ENCODE measurements at places on chromosomes 12 and 14. TPM values are rescaled to one million over a fixed set of nuclear protein-coding genes. Genes with fewer than 3 reads are reported as not detected.

- H3K4me1 ChIP-seq, result peaks cover 16% of the 10 kb centered on the region
- peak; percentile 46 for DNase-seq
- H3K36me3 ChIP-seq, result no peaks in the 10 kb centered on the region
- no peak overlapping the region for H3K27ac ChIP-seq
- peak overlapping the region; percentile 60 for H3K4me3 ChIP-seq
Measured at GRCh38 chr14:88551094-88551870, 3.5 kb downstream of the PTPN21 start.

GRCh38 chr12:32024884-32025592, 65.8 kb downstream of the RESF1 start:
- peaks cover 16% of the 10 kb centered on the region for H3K36me3 ChIP-seq
- H3K27ac ChIP-seq, result no peak overlapping the region
- H3K4me1 ChIP-seq, result peaks cover 40% of the 10 kb centered on the region
- H3K27me3 ChIP-seq, result no peaks in the 10 kb centered on the region

DNA sequence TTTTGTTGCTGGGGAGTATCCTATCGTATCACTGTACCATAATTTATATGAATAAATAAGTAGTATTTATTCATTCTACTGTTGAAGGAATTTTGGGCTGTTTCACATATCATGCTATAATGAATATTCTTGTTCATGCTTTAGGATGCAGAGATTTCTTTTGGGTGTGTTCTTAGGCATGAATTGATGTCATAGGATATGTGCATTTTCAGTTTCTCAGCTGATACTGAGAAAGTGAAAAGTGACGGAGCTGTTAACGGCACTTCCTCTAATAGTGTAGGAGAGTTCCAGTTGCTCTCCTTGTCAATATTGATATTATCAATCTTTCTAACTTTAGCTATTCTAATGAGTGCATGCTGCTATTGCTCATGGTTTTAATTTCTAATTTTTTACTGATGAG, 23.2 kb upstream of the SDR39U1 start:
- H3K4me3 ChIP-seq, result no peak overlapping the region
- H3K27me3 ChIP-seq, result no peaks in the 10 kb centered on the region
- H3K36me3 ChIP-seq, result peaks cover 3% of the 10 kb centered on the region
- H3K27ac ChIP-seq, result no peak overlapping the region
- DNase-seq, result no peak

DNA sequence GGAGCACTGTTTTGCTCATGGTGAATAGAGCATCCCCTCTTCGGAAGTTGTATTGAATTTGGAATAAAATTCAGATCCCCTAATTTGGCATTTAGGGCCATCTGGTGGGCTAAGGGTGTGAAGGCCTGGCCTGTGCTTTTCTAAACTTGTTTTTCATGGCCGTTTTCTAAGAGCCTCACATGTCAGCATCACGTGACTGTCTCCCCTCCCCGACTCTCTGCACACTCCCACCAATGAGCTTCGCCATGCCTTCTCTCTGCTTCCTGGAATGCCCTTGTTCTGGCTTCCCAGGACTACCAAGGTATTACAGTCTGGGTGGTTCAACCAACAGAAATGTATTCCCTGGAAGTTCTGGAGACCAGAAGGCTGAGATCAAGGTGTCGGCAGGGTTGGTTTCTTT, 85.3 kb downstream of the PRIMA1 start:
- no peak overlapping the region for H3K27ac ChIP-seq
- no peak for DNase-seq
- no peak overlapping the region for H3K4me3 ChIP-seq
- peaks cover 16% of the 10 kb centered on the region for H3K27me3 ChIP-seq
- no peaks in the 10 kb centered on the region for H3K36me3 ChIP-seq

DNA sequence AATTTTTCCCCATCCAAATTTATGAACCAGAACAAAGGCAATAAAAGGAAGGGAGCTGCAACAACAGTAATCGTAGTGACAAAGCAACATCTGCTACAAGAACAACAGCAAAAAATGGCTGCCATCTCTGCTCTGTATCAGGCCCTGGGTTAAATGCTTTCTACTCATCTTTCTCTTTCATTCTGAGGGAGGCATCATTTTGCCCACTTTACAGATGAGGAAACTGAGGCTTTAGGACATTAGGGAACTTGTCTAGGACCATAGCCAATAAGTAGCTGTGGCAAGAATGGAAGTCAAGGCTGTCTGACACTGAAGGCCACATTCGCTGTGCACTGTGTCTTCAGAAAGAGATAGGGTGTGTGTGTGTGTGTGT, 192.4 kb upstream of the NUDT4 start:
- H3K4me3 ChIP-seq, result no peak overlapping the region
- no peak for DNase-seq
- peaks cover 9% of the 10 kb centered on the region for H3K4me1 ChIP-seq
- H3K27me3 ChIP-seq, result no peaks in the 10 kb centered on the region
- H3K36me3 ChIP-seq, result peaks cover 1% of the 10 kb centered on the region

DNA sequence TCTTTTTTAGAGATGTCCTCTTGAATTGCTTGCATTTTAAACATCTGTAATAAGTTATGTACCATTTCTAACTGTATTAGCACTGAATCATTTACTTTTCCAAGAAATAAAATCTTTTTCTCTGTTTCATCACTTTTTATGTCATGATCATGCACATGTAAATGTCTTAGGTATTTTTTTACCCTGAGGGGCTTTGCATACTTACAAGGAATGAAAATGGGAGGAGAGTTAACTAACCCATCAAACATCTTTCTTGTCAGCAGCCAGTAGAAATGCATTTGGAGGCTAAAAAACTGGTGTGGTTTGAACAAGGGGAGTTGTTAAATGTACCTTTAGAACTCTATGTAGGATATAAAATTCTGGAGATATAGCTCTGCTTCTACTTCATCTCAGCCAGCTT, 1080.3 kb downstream of the GALC start:
- no peak overlapping the region for H3K4me3 ChIP-seq
- DNase-seq, result no peak
- no peaks in the 10 kb centered on the region for H3K27me3 ChIP-seq
- no peaks in the 10 kb centered on the region for H3K36me3 ChIP-seq

GRCh38 chr12:20390846-20391245, 22.5 kb downstream of the PDE3A start:
- H3K4me1 ChIP-seq, result no peaks in the 10 kb centered on the region
- no peak overlapping the region for H3K27ac ChIP-seq
- H3K4me3 ChIP-seq, result no peak overlapping the region
- H3K36me3 ChIP-seq, result no peaks in the 10 kb centered on the region
- H3K27me3 ChIP-seq, result no peaks in the 10 kb centered on the region
- DNase-seq, result no peak

- no peak for DNase-seq
- no peak overlapping the region for H3K4me3 ChIP-seq
- no peaks in the 10 kb centered on the region for H3K36me3 ChIP-seq
- H3K27ac ChIP-seq, result no peak overlapping the region
Measured at GRCh38 chr12:5507944-5508343, 76.0 kb downstream of the NTF3 start.

DNA sequence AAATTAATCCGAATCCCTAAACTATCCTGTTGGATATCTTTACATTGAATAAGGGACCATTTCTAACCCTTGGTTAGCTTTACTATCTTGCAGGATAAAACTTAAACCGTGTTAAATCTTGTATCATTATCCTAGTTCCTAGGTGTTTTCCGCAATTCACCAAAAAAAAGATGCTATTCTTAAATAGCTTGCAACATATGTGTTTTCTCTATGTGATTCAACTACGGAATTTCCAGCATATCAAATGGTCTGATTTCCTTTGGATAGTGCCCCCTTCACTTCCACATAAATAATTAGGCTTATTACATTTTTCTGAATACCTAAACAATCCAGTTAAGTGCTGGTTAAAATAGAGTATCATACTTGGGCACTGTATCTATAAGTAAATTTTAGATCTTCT, 130.3 kb downstream of the ITPR2 start:
- H3K4me1 ChIP-seq, result no peaks in the 10 kb centered on the region
- no peak overlapping the region for H3K4me3 ChIP-seq
- H3K27ac ChIP-seq, result no peak overlapping the region
- H3K27me3 ChIP-seq, result no peaks in the 10 kb centered on the region

- peak overlapping the region; percentile 52 for H3K27ac ChIP-seq
- H3K4me1 ChIP-seq, result peaks cover 56% of the 10 kb centered on the region
Measured at GRCh38 chr14:92613681-92614260, 100.2 kb downstream of the RIN3 start.

- no peak overlapping the region for H3K4me3 ChIP-seq
- H3K27me3 ChIP-seq, result peaks cover 2% of the 10 kb centered on the region
- no peak overlapping the region for H3K27ac ChIP-seq
- H3K36me3 ChIP-seq, result no peaks in the 10 kb centered on the region
- no peak for DNase-seq
Measured at GRCh38 chr12:105931762-105932570, 206.8 kb downstream of the NUAK1 start.

DNA sequence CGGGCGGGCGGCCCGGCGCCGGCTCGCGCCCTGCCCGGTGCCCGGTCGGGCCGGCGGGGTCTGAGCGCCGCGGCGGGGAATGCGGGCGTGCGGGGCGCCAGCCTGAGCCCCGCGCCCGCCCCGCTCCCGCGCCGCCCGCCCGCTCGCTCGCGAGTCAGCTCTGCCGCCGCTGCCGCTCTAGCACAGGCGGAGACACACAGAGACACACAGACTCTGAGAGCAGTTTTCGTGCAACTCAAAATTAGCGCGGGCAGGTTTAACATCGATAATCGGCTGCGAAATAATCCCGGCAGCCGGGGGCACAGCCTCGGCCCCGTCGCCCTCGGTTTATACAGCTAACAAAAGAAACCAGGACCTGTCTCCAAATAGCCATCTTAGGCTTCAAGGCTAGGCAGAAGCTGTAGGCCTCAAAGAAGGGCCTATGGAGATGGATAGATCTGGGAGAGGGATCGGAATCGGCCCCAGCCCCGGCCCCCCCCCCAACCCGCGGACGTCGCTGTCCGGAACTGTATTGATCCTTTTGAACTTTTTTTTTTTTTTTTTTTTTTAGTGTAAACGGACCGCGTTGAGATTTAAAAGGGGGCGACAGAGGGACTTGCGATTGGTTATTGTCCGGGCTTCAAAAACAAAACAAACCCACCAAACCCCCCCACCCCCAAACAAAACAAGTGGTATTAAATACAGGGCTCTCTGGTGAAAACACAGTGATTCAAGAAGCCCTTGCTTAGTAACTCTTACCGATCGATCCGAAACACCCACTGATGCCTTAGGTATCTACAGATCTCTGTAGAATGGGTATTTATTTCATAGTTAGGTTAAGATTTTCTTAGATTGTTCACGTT, 1.1 kb downstream of the ARID2 start:
- H3K27ac ChIP-seq, result peak overlapping the region; percentile 93
- peak; percentile 77 for DNase-seq
- H3K36me3 ChIP-seq, result peaks cover 34% of the 10 kb centered on the region

GRCh38 chr12:127809275-127809674, 457.7 kb upstream of the TMEM132C start:
- no peak overlapping the region for H3K27ac ChIP-seq
- no peaks in the 10 kb centered on the region for H3K36me3 ChIP-seq
- no peak for DNase-seq
- H3K4me3 ChIP-seq, result no peak overlapping the region
- no peaks in the 10 kb centered on the region for H3K4me1 ChIP-seq

DNA sequence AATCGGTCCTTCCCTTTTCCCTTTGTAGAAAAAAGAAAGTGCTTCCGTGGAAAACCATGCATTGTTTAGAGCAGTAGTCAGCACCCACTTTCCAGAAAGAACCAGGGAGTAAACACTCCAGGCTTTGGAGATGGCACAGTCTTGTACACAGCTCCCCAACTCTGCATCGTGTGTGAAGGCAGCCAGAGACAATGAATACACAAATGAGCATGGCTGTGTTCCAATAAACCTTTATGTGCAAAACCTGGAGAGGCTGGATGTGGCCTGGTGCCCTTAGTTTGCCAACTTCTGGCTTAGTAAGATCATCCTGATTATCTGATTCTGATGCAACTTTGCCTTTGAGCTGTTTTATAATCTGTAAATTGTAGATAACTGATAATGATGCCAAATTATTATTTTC, 463.4 kb upstream of the TMEM132C start:
- no peaks in the 10 kb centered on the region for H3K36me3 ChIP-seq
- DNase-seq, result no peak

DNA sequence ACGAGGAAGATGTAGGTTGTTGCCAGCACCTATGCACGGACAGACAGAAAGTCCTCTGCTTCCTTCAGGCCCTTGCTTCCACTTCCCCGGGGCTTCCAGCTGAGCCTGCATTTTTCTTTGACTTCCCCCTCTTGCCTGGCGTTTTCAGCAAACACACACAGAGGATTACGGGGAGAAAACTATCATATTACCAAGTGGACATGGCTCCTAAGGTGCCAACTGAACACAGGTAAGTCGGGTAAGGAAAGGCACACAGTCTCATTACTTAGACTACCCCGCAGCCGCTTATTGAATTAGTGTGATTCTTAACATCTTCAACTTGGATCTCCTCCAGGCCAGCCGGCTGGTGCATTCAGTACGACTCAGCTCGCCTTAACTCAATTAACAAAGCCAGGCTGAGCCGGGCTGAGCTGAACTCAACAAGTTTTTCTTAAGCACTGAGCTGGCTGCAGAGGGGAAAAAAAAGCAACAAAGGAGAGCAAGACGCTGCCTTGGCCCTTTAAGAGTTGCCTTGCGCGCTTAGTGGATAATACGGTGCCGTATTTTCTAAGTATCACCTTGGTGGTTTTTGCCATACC, 19.2 kb upstream of the MAP1LC3B2 start:
- no peak for DNase-seq
- H3K4me1 ChIP-seq, result peaks cover 32% of the 10 kb centered on the region
- no peak overlapping the region for H3K27ac ChIP-seq

GRCh38 chr12:113273053-113273725, 51.9 kb downstream of the TPCN1 start:
- peaks cover 1% of the 10 kb centered on the region for H3K36me3 ChIP-seq
- H3K27ac ChIP-seq, result no peak overlapping the region
- no peaks in the 10 kb centered on the region for H3K4me1 ChIP-seq
- no peak for DNase-seq
- H3K4me3 ChIP-seq, result no peak overlapping the region
- H3K27me3 ChIP-seq, result no peaks in the 10 kb centered on the region

GRCh38 chr12:40976546-40976945, 211.6 kb upstream of the PDZRN4 start:
- no peak overlapping the region for H3K4me3 ChIP-seq
- no peaks in the 10 kb centered on the region for H3K36me3 ChIP-seq
- DNase-seq, result no peak
- H3K27me3 ChIP-seq, result no peaks in the 10 kb centered on the region
- no peaks in the 10 kb centered on the region for H3K4me1 ChIP-seq

DNA sequence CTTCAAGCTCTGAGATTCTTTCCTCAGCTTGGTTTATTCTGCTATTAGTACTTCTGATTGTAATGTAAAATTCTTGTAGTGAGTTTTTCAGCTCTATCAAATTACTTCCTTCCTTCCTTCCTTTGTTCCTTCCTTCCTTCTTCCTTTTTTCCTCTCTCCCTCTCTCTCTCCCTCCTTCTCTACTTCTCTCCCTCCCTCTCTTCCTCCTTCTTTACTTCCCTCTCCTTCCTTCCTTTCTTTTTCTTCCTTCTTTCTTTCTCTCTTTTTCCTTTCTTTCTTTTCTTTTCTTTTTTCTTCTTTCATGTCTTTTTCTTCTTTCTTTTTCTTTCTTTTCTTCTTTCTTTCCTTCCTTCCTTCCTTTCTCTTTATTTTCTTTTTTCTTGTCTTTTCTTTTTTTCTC, 565.2 kb upstream of the STXBP6 start:
- H3K4me1 ChIP-seq, result no peaks in the 10 kb centered on the region
- no peak overlapping the region for H3K27ac ChIP-seq
- no peaks in the 10 kb centered on the region for H3K36me3 ChIP-seq
- H3K27me3 ChIP-seq, result no peaks in the 10 kb centered on the region
- DNase-seq, result no peak
- H3K4me3 ChIP-seq, result no peak overlapping the region

Gene ZBTB39
- 9.3 TPM for total RNA-seq

Gene HOXC11
- not detected for total RNA-seq

Gene TAS2R7
- total RNA-seq, result not detected

Gene ARMH4
- not detected for total RNA-seq

Gene GLIPR1L2
- total RNA-seq, result not detected
